ENCODE measurements at places on chromosomes 13 and 19. TPM values are rescaled to one million over a fixed set of nuclear protein-coding genes. Genes with fewer than 3 reads are reported as not detected.

ZNF266 gene
- total RNA-seq, result 11.3 TPM

RGCC gene
- 0.27 TPM for total RNA-seq

DNA sequence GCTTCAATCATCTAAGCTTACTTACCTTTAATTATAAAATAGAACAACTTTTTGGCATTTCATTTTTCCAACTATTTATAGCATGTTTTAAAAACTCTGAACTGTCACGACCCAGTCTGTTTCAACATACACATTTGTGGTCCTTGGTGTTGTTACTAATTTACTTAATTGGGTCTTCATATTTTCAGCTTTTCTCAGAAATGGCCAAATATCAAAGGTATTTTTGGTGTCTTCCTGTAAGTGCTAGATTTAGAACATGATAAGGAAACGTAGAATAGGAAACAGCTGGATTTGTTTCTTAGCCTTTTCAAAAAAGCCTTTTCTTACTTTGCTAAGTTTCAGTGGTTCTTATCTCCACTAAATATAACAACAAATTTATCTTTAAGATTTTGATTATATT lies 11.4 kb downstream of the LPAR6 start:
- DNase-seq, result no peak

PTPRH gene
- 38.1 TPM for total RNA-seq

CGB2 gene
- total RNA-seq, result not detected

TNPO2 gene
- total RNA-seq, result 18.2 TPM

CD33 gene
- 0.63 TPM for total RNA-seq

GRCh38 chr13:110137680-110138009 lies 169.3 kb downstream of the COL4A1 start:
- DNase-seq, result peak; percentile 65

GRCh38 chr13:67390462-67391086 lies 160.4 kb upstream of the PCDH9 start:
- DNase-seq, result peak; percentile 12

ZNF560 gene
- 0.69 TPM for total RNA-seq

DNA sequence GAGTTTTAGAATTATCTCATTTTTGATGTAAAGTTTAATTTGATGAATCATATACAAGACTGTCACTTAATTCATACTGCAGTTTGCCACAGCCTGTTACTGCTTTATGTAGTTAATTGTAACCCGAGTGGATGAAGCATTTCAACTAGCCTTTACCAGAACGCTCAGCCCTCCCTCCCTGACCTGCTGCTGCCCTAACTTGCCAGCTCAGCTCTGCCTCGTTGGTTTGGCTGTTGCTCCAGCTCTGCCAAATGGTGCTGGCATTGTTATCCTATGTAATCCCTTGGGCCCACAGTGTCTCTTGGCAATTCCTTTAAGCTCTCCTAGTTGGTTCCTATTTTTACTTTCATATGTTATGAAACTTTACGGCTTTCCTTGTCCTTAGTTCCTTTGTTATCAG lies 113.3 kb downstream of the LMO7 start:
- no peak for DNase-seq

MCEMP1 gene
- total RNA-seq, result not detected

VSTM1 gene
- not detected for total RNA-seq

APOE gene
- total RNA-seq, result 263 TPM

DNA sequence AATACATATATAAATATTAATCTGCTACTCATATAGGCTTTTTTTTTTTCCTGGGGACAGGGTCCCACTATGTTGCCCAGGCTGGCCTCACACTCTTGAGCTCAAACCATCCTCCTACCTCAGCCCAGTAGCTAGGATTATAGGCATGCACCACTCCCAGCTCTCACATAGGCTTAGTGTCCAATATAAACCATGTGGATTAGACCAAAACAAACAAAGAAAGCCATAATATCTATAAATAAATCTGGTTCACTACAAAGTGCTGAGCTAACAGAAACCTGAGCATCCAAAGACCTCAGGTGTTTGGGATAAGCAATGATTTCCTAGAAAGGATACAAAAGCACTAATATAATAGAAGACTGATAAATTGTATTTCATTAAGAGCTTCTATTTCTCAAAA lies 26.0 kb downstream of the TBC1D4 start:
- DNase-seq, result no peak

DNA sequence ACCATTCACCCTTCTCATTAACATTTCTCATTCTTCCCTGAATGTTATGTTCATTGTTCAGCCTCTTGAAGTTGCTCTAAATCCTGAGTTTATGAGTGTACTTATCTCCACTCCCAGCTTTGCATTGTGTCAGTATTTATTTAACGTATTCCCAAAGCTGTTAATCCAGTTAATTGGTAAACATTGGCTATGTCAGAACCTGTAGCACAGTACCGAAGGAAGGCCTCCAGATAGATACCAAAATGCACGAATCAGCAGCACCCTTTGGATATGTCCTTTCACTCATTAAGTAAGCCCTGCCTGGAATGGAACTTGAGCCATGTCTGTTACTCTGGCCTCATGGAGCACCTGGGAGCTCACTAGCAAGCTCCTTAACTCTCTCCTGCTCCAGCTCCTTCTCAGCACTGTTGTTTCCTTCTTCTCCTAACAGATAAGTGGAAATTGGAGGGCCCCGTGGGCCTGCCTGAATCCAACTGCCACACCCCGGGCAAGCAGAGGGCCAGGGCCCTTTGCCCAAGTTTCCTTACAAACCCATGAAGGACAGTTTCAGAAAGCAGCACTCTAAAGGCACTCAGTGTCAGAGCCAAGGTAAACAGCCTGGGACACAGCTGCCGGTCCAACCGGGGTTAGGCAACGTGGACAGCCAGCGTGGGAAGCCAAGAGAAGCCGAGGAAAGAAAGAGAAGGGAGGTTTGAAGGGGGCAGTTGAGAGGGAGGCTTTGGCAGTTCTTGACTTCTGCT lies 155.0 kb upstream of the SERP2 start:
- no peak for DNase-seq

DNA sequence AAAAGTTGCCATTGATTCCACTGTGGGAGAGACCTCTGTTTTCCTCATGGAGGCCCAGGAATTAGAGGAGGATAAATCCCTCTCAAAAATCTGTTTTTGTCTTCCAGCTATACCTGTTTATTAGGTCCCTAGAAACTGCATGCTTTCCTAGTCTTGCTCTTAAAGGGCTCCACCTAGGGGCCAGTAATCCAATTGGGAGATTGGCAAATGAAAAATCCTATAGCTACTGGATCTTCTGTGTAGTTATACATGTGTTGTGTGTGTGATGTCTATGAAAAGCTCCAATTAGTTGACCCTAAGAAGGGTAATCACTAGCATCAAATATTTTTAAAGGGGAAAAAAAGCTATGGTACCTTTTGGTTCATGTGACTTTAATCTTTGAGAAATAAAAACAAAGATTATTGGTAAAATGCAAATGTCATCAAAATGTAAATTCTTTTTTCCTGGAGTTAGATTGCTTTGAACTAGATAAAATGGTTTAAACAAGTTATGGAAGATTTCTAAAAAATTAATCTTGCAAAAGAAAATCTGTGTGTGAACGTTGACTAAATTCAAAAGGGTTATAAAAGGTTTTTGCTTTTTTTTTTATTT lies 63.4 kb upstream of the C1QTNF9B start:
- DNase-seq, result peak; percentile 76

- DNase-seq, result no peak
Observed at GRCh38 chr13:44257796-44258195, 115.8 kb upstream of the SERP2 start.

DNA sequence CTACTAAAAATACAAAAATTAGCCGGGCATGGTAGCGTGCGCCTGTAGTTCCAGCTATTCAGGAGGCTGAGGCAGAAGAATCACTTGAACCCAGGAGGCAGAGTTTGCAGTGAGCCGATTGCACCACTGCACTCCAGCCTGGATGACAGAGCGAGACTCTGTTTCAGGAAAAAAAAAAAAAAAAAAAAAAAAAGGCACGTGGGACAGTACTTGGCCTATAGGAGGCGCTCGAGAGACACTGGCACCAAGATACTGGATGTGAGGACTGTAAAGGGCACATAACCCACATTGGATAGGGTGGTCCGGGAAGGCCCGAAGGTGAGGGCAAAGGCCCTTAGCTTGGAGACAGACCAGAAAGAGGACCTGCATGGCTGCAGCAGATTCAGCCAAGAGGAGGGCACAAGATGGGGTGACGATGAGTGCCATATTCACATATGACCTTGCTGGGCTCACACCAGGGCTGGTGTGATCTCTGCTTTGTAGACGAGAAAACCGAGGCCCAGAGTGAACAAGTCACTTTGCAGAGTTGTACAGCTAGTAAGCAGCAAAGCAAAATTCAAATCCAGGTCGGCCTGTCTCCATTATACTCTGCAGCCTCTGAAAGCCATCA lies 89.4 kb downstream of the DPF1 start:
- DNase-seq, result peak; percentile 64

GRCh38 chr13:90415902-90416301 lies 931.6 kb upstream of the MIR17HG start:
- no peak for DNase-seq

GRCh38 chr13:113905018-113905417 lies 41.1 kb upstream of the GAS6 start:
- no peak for DNase-seq

DNA sequence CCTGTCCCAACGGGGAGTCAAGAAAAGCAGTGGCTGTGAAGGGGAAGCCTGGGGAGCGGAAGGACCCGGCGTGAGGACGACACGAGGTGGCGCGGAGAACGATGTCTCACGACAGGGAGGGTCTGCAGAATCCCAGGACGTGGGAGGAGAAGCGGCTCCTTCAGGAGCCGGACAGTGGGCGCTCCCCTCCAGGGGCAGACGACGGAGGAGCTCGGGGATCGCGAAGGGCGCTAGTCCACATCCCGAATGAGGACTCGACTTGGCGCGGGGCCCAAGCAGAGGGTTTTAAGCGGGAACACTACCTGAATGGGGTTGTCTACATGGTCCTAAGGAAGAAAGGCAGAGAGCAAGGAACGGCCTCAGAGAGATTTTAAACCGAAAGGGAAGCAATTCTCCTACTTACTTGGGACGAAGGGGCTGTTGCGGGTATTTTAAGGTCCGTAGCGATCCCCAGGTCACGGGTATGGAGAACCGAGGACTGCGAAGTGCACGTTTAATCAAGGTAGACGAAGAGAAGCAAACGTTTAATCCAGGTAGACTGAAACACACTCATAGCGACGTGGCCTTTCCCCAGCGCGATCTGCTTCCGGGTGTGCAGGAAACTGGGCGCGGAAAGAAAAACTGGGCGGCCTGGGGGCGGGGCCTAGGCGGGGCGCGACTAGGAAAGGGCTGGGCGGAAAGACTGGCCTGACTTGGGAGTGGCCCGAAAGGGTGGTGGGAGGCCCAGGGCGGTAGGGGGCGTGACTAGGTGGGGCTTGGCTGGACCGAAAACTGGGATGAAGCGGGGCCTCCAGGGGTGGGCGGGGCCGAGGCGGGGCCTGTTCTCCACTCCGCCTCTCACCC lies at the start of gene ZNF841:
ZNF841 (minus strand) TSS at position 594 of the 843 bp plus-strand sequence. CDS start 10,964 bp downstream, outside the sequence.
- peak; percentile 94 for DNase-seq

- DNase-seq, result no peak
Observed at GRCh38 chr13:46552303-46552682, 677 bp upstream of the LRCH1 start.

- no peak for DNase-seq
Observed at GRCh38 chr19:7917267-7918061, 2.7 kb upstream of the SNAPC2 start.

GRCh38 chr13:47085346-47085745 lies 188.5 kb upstream of the HTR2A start:
- DNase-seq, result no peak

- no peak for DNase-seq
Observed at GRCh38 chr13:102779436-102780159, 6.0 kb upstream of the TEX30 start.

DNA sequence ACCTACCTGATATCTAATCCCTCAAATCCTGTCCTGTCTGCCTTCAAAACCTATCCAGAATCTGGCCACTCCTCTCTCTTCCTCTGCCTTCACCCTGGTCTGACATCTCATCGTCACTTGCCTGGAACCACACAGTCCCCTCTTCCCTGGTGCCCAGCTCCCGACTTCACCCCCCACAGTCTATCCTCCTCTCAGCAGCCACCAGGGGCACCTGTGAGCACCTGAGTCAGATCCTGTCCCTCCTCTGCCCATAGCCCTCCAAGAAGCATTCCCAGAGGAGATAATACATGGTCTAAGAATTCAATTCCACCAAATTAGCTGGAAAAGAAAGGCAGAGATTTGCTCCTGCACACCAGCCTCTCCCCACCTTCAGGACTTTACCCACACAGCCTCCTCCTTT lies 48.9 kb downstream of the ZNRF4 start:
- DNase-seq, result no peak

DACH1 gene
- 0.03 TPM for total RNA-seq

GRIK5 gene
- total RNA-seq, result not detected

DNA sequence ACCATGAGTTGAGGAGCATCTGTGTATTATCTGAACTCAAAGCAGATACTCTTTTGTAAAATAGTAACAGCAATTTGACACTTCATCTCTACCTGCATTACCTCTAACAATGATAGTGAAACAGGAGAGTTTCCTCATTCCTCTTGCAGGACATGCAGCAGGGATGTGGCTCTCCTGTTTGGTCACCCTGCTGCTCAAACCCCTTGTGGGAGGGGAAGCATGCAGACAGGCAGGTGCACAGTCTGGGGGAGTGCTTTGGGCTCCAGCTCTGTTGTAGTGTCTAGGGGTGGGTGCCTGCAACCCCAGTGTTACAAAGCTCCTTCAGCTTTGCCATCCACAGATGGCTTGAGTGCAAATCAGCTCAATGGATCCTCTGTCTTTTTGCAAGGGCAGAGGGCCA lies 827.6 kb downstream of the DACH1 start:
- DNase-seq, result no peak

DNA sequence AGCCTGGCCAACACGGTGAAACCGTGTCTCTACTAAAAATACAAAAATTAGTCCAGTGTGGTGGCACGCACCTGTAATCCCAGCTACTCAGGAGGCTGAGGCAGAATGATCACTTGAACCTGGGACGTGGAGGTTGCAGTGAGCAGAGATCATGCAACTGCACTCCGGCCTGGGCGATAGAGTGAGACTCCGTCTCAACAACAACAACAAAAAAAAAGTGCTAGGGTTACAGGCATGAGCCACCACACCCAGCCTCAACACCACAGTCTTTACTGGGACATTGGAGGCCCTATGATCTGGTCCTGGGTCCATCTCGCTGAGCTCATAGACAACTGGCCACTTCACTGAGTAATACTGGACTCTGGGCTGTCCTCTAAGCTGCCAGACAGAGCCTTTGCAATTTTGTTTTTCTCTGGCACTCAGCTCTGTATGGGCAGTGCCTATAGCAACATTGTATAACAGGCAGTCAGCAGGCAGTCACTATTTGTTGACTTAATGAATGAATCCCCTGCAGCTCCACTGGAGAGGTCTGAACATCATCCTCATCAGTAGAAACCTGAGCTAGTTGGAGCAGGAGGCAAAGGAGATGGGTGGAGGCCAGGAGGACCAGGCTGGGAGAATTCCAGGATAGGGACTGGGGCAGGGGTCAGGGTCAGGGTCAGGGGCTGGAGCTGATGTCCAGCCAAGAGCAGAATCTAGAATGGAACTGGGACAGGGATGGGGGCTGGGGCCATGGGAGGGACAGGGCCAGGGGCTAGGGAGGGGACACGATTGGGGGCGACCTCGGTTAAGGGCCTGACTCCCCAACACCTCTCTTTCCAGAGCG lies 8.1 kb downstream of the BLOC1S3 start:
- DNase-seq, result no peak

PTH2 gene
- total RNA-seq, result not detected

MUC16 gene
- total RNA-seq, result not detected

ZFP36 gene
- total RNA-seq, result 3.1 TPM
